ENCODE measurements at places on chromosomes 4 and X.

- DNase-seq: no peak
Observed at GRCh38 chr4:102438396-102439235, 62.5 kb upstream of the NFKB1 start.

- no peak for DNase-seq
Observed at GRCh38 chr4:94621491-94622080, 136.2 kb upstream of the BMPR1B start.

DNA sequence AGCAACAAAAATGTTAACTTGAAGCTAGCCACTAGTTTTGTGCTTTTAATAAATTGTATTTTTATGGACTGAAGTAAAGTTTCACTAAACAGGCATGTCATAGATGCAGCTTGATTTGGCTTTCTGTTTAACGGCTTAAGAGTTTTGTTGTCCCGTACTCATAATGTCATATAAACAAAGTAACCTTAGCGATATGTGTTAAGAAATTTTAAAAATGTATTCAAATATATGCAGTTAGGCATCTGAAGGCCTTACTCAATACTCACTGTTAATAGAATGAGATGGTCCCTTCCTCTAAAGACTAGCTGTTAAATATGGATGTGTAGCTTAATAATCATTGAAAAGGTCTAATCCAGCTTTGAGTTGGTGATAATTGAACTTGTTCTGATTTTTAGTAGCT lies 1.0 kb upstream of the SCLT1 start:
- DNase-seq: no peak

DNA sequence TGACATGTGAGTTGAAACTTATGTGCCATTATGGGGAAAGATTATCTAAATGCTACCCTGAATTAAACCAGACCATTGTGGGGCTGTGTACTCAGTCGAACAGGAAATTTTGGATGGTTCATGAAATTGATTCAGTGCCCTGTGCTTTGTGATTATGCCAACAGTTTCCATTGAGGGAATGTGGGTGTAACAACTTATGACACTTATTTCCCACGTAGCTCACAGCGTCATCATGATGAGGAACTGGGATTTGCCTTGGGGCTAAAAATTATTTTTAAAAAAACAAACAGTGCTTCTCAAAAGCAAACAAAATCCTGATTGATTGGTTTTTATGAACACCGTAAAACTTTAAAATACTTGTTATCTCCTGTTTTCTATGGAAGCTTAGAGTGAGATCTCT lies 8.3 kb upstream of the CLTRN start:
- no peak for DNase-seq

- no peak for DNase-seq
Observed at GRCh38 chr4:158613046-158613445, 58.6 kb downstream of the C4orf46 start.

DNA sequence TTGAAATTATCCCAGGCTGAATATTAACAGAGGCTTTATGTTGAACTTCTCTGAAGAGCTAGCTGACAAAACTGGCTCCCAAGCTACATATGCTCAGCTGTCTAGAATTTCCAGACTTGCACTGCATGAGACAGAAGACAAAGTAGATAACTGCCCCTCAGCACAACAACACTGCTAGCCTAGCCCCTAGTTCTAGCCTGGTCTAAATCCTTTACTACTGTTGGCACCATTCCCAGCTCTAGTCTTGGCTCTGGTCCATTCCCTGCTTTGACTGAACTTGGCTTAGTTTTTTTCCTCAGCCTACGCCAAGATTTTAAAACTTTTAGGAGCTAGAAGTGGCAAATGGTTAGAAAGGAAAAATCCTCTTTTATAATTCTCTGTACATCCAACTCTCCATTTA lies 7.6 kb upstream of the OPHN1 start:
- no peak for DNase-seq

- no peak for DNase-seq
Observed at GRCh38 chr4:184715526-184715925, 18.4 kb downstream of the CENPU start.

DNA sequence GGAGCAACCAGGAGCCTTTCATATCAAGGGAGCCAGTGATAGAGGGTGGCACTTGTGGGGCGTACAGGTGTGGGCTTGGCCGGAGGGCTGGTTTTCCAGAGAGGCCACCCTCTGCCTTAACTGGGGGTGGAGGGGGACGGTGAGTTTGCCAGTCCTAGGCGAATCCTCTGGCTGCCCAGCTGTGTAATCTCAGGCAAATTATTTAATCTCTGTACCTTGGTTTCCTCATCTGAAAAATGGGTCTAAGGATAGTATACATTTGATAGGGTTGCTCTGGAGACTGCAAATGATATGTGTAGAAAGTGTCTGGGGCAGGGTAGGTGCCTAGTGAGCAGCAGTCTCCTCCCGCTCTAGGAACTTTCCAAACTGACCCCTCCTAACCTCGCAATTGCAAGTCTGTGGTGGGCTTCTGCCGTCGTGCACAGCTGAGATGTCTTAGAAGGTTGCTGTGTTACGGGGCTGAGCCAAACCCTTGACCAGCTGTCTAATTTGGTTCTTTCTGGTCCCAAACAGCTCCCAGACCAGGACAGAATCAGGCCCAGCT lies 3.8 kb upstream of the CXCR3 start:
- no peak for DNase-seq

DNA sequence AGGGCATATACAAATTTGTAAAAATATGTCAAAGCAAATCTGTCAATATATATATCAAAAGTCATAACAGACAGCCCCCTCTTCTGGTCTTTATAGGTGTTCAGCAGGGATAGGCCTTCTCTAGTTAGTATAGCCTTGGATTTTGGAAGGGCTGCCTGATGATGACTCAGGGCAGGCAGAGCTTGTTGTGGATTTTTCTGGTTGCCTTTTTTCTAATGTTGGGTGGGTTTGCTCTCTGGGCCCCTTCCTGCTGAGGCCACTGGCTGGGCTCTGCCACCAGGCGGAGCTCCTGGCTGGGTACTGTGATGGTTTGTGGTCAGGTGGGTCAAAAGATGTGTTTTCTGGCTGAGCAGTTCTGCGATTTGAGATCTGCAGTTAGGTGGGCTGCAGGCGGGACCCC lies 294.2 kb downstream of the GRIA2 start:
- no peak for DNase-seq

DNA sequence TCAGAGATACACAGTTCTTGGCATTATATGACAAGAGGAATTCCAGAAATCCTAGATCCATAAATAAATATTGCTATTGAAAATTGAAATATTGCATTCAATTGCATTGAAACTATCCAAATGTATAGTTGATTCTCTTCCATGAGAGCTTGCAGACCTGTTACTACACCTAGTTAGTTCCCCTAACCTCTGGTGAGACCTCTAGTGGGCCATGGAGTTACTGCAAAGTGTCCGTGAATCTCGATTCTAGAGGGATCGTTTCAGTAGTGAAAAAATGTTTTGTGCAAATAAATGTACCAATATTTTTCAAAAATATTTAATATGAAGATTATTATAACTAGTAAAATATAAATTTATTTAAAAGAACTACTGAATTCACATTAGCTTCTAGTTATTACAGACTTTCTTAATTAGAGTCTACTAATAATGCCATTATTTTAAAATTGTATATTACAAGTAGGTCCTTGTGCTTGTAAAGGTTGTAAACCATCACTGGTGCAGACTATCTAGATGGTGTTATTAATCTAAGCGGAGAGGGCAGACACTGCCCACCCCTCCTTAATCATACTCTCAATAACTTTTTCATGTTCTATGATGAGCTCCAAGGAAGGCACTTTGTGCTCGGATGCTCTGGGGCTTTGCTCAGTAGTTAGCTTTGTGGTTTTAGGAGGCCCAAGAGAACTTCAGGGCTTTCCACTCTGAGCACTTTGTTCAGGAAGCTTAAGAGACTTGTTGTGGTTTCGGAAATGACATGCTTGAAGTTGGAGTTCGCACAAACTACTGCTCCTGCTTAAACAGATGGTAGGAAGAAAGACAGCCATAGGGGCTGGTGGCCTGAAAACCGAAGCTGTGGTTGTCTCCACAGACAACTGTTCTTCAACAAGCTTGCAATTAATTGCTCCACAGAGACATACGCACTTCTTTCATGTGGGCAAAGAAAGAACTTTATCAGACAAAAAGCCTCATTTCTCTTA lies 42.8 kb downstream of the IL21 start:
- no peak for DNase-seq

DNA sequence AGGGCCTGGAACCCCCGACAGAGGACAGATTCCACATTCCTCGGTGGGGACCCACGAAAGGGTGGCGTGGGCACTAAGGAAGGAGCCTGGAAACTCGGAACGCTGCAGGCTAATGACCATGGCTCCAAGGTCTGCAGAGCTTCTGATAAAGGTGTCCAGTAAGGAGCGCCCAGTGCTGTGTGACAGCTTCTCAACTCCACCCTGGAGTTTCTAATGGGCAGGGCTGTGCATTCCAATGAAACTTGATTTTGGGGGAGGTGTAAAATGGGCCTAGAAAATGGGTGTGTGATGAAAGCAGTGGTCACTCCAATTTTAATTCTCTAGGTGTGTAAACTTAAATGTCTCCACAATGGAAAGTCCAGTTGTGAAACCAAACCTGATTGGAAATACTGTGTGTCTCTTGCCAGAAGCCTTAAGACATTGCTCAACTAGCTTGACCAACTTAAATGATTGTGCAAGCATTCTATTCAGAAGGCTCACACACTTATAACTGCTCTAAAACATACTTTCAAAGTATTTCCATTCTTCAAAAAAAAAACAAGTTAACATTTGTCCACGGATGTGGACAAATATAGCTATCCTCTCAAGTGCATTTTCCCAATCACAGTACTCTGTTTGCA lies 52.1 kb downstream of the XAGE2 start:
- no peak for DNase-seq

- no peak for DNase-seq
Observed at GRCh38 chrX:70262952-70263567, 3.1 kb upstream of the P2RY4 start.

DNA sequence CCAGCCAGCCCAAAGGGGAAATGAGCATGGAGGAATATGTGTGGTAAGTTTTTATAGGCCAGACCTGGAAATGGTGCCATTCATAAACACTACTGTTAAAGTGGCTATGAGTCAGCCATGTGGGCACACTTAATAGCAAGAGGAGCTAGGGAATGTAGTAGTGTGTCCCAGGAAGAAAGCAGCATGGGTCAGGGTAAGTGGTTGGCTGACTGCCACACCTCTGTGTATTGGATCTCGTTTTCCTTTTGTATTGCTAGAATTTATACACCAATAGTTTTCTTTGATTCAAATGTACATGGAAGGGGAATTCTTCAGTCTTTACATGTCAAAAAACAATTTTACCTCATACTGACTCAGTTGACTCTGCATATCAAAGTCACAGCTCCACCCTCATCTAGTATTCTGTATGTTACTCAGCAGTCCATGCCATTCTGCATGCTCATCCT lies 22.9 kb upstream of the SGMS2 start:
- no peak for DNase-seq

DNA sequence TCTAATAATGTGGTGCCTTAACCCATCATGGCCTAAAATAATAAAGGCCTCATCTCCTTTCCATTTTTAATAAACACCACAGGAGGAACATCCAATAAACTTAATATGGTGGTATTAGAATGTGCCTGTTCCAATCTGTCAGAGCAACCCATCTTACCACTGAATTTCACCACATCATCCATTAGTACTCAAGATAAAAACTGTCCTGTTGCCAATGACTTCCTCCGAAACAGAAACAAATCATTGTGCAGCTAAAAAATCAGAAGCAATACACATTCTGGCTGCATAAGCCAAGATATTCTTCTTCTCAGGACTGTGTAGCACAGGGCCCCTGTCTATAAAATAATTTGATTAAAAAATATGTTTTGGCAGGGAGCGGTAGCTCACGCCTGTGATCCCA lies 18.5 kb downstream of the TLR10 start:
- no peak for DNase-seq

DNA sequence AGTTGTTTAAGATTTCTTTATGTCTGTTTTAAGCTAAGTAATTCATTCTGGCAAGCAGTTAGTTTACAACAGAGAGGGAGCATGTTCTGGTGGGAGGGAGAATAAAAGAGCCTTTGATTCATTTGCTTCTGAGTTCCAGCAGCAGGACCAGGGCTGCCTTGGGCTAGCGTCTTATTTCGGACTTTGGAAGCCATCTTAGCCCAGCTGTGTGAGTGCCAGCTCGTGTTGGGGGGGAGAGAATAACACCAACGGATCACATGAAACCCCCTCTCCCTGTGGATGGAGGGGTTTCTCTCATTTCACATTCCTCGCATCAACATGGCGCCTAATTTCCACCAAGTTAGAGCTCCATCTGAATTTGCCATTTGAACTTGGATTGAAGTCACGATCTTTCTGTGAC lies 7.4 kb downstream of the GAB1 start:
- DNase-seq: no peak

- no peak for DNase-seq
Observed at GRCh38 chrX:149433451-149433850, 71.7 kb downstream of the IDS start.

GRCh38 chr4:183202523-183202922 lies 103.5 kb downstream of the WWC2 start:
- DNase-seq: no peak

DNA sequence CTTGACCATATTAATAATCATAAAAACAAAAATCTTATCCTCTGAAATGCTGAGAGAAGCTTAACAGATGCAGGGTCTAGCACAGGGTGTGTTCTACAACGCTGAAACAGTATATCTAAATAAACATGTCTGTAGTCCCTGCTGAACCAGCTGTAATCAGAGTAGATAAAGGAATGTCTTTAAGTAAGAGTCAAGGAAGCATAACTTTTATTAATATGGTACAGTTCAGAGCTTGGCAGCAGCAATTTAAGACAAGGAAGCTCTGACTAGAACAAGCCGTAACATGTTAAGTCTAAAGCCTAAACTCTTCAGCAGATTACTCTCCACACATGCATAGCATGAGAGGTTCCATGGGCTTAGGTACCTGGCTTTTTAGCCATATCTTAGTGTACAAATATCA lies 36.1 kb downstream of the NFKB1 start:
- DNase-seq: no peak

- no peak for DNase-seq
Observed at GRCh38 chrX:150696331-150696730, 3.1 kb downstream of the MTMR1 start.

GRCh38 chr4:150584111-150584915 lies 2.4 kb downstream of the MAB21L2 start:
- no peak for DNase-seq

DNA sequence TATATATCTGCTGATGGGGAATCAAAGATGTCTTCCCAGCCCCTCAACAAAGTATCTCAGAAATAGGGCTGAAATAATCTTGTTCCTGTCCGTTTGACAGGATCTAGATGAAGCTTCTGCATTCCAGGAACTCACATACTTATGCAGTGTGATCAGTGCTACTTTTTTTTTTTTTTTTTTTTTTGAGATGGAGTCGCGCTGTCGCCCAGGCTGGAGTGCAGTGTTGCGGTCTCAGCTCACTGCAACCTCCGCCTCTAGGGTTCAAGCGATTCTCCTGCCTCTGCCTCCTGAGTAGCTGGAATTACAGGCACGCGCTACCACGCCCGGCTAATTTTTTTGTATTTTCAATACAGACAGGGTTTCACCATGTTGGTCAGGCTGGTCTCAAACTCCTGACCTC lies 36.4 kb downstream of the DHX15 start:
- no peak for DNase-seq

GRCh38 chr4:111986095-111986494 lies 159.2 kb upstream of the FAM241A start:
- no peak for DNase-seq
